Fibroblast of skin of left quadriceps (primary cell): ENCODE measurements at places on chromosomes 4 and X.

GRCh38 chr4:108714880-108715279 lies 48.0 kb downstream of the ETNPPL start:
- no peak for DNase-seq

DNA sequence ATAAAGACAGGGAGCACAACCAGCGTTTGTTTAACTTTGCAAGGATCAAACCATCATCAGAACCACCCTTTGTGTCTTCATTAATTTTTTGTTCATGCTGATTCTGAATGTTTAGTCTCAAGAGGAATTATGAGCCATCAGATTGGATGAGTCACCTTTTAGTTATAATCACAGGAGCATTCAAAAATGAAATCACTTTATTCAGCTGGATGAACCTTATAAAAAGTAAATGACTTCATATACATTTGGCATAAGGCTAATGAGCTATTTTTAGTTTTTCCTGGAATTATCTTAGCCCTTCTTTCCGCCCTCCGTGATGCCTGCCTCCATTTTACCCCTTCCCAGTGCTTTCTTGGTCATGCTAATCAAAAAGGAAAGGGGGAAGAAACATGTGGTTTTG lies 103.6 kb downstream of the SORBS2 start:
- peak; percentile 36 for DNase-seq

DNA sequence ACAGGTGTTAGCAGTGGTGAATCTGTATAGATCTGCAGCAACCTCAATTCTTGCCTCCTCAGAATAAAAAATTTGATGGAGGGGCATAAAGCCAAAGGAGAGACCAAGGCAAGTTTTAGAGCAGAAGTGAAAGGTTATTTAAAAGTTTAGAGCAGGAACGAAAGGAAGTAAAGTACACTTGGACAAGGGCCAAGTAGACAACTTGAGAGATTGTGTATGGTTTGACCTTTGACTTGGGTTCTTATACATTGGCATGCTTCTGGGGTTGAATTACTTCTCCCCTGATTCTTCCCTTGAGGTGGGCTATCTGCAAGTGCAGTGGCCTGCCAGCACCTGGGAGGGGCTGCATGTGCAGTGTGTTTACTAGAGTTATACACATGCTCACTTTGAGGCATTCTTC lies 278.8 kb upstream of the NDST3 start:
- no peak for DNase-seq

- no peak for DNase-seq
Measured at GRCh38 chr4:44663539-44664263, 12.3 kb upstream of the YIPF7 start.

DNA sequence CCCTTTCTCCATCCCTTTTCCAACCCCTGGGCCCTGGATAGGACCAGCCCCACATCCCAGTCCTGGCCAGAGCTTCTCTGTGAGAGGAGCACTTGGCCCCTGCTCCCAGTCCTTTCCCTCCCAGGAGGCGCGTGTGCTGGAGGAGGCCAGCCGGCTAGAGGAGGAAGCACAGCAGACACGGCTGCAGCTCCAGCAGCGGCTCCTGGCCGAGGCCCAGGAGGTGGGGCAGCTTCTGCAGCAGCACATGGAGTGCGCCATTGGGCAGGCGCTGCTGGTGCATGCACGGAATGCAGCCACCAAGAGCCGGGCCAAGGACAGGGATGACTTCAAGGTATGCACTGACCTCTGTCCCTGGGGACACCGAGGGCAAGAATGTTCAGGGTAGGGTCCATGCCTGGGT lies 87.5 kb downstream of the EVC start:
- no peak for DNase-seq
